ENCODE measurements at places on chromosomes 2 and 18.
A peak's percentile ranks its signal among the peaks of the same experiment; 100 is the strongest.

- no peak for DNase-seq
Observed at GRCh38 chr2:151306621-151307020, 17.2 kb upstream of the NMI start.

DNA sequence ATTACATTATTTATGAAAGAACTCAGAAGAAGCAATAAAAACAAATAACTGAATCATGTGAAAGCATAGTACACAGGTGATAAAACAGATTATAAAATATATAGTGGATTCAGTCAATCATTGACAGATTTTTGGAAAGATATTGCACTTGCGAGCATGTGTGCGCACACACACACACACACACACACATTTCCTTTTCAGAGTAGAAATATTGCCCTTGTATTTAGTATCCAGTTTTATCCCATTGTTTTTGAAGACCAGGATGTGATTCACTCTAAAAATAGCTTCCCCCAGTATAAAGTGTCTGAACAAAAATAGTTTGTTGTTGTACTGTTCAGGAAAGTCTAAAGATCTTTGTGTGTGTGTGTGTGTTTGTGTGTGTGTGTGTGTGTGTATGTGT, 145.5 kb downstream of the CALCRL start:
- no peak for DNase-seq

DNA sequence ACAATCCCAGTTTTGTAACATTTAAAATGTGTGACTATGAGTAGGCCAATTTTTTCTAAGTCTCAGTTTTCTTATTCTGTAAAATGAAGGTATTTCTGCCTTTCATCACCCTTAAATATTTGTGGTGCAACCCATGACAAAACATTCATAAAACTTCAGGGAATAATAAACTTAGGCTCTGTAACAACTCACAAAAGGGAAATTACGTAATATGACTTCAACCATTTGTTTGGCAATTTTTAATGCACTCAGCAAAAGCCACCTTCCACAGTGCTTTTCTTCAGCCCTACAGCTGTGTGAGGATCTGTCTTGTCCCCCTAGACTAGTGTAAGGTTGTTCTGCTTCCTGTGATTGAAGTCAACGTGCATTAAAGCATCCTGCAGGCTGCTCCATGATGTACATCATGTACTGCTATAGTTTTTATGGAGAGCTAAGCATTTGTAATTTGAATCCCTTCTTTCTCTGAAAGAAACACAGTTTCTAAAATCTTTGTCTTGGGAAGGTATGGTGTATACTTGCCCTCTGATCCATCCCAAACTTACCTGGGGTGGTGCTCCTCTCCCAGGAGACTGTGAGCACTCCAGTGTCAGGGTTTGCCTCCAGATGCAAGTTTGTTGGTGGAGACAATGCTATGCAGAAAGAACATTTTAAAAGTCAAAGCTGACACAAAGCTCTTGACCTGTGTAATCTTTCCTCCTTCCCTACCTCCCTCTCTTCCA, 39.1 kb downstream of the FN1 start:
- DNase-seq = no peak

DNA sequence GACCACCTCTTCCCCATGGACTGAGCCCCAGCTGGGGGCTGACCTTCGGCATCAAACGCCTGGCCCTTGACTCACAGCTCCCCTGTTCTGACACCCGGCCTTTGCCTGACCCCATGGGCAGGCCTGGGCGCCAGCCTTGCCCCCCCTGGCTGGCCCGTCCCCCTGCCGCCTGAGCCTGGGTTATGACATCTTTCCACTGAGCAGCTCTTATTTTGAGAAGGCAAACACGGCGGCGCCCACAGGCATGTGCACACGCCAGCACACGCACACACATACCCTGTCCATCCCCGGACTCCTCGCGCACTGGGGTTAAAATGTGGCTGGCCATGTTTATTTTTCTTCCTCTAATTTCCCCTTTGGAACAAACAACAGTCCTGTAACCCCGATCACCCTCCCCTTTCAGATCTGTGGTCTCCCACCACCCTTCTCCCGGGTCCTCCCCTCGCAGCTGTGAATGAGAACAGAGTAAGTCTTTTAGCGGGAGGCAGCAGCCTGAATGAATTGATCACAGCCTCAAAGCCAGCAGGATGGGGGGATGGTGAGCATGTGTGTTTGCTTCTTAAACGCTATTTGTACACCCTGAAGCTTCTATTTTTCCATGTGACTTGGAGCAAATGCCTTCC, 11.8 kb upstream of the ATOH8 start:
- DNase-seq = no peak

GRCh38 chr2:137208431-137208891, 443.1 kb downstream of the THSD7B start:
- no peak for DNase-seq

- DNase-seq = no peak
Observed at GRCh38 chr2:73821227-73821626, 7.5 kb upstream of the STAMBP start.

GRCh38 chr2:178250429-178250828, 56.1 kb downstream of the OSBPL6 start:
- no peak for DNase-seq

GRCh38 chr2:119753041-119753929, 6.4 kb upstream of the PTPN4 start:
- peak; percentile 72 for DNase-seq
